Tibial artery (tissue), 4 donors: ENCODE measurements at places on chromosomes 11 and 22.

GRCh38 chr11:133653336-133653735 is 121.0 kb upstream of the OPCML start:
- no peaks in the 10 kb centered on the region for H3K36me3 ChIP-seq
- H3K27me3 ChIP-seq, result no peaks in the 10 kb centered on the region
- H3K4me1 ChIP-seq, result no peaks in the 10 kb centered on the region
- no peak overlapping the region for H3K4me3 ChIP-seq

DNA sequence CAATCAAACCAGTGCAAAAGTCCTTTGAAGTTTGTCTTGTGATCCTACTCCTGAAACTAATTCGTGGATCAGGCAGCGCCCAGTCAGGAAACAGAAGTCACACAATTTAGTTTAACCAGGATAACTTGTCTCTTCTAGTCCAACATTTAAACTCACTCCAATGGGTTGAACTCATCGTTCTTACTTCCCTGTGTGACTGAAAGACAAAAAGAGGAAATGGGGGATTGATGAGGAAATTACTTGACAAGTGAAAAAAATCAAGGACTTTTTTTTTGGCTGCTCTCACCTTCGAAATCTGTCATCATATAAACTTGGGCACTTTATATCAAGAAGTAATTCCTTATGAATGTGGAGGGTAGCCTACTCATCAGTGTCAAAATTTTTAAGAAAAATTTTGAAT is 78.4 kb downstream of the HSD17B12 start:
- no peak overlapping the region for H3K4me3 ChIP-seq
- no peak for DNase-seq
- H3K27me3 ChIP-seq, result no peaks in the 10 kb centered on the region

- no peak overlapping the region for H3K4me3 ChIP-seq
- H3K27me3 ChIP-seq, result no peaks in the 10 kb centered on the region
- no peaks in the 10 kb centered on the region for H3K36me3 ChIP-seq
- peaks cover 27% of the 10 kb centered on the region for H3K4me1 ChIP-seq
- no peak for DNase-seq
- no peak overlapping the region for H3K27ac ChIP-seq
Observed at GRCh38 chr22:40648386-40648785, 11.9 kb upstream of the MRTFA start.

- no peak overlapping the region for H3K4me3 ChIP-seq
- no peaks in the 10 kb centered on the region for H3K27me3 ChIP-seq
- H3K36me3 ChIP-seq, result peaks cover 37% of the 10 kb centered on the region
- no peak for DNase-seq
Observed at GRCh38 chr11:68266121-68266891, 5.5 kb downstream of the C11orf24 start.

GRCh38 chr11:102798012-102798746 is at the start of gene MMP1:
Gene MMP1, minus strand, starts transcription at chr11:102798160. Its CDS starts 68 bp downstream, at chr11:102798092.
- DNase-seq, result no peak
- no peak within 1 kb of the TSS for H3K27ac ChIP-seq
- H3K4me1 ChIP-seq, result no peaks in the 10 kb centered on the region
- no peak within 1 kb of the TSS for H3K4me3 ChIP-seq
- H3K36me3 ChIP-seq, result no peaks in the 10 kb centered on the region
- H3K27me3 ChIP-seq, result no peaks in the 10 kb centered on the region

GRCh38 chr11:17397311-17398002 is 9.0 kb upstream of the KCNJ11 start:
- H3K4me1 ChIP-seq, result no peaks in the 10 kb centered on the region
- no peak for DNase-seq
- H3K27ac ChIP-seq, result no peak overlapping the region
- H3K4me3 ChIP-seq, result no peak overlapping the region
- no peaks in the 10 kb centered on the region for H3K27me3 ChIP-seq
- no peaks in the 10 kb centered on the region for H3K36me3 ChIP-seq

GRCh38 chr22:45787759-45788158 is 116.1 kb downstream of the ATXN10 start:
- DNase-seq, result no peak
- no peaks in the 10 kb centered on the region for H3K4me1 ChIP-seq
- no peak overlapping the region for H3K27ac ChIP-seq
- no peaks in the 10 kb centered on the region for H3K36me3 ChIP-seq
- H3K4me3 ChIP-seq, result no peak overlapping the region
